Kidney (tissue), 22 donors: ENCODE measurements at places on chromosomes 1 and 21. TPM values are rescaled to one million over a fixed set of nuclear protein-coding genes. Genes with fewer than 3 reads are reported as not detected.

MSH4 gene
- total RNA-seq, result 0.41 TPM

DDAH1 gene
- 73.1 TPM for total RNA-seq

MRPL37 gene
- total RNA-seq, result 47.4 TPM

SLAMF6 gene
- total RNA-seq, result 5.5 TPM

S100B gene
- total RNA-seq, result 6.9 TPM

ADCY10 gene
- total RNA-seq, result 0.22 TPM

DNA sequence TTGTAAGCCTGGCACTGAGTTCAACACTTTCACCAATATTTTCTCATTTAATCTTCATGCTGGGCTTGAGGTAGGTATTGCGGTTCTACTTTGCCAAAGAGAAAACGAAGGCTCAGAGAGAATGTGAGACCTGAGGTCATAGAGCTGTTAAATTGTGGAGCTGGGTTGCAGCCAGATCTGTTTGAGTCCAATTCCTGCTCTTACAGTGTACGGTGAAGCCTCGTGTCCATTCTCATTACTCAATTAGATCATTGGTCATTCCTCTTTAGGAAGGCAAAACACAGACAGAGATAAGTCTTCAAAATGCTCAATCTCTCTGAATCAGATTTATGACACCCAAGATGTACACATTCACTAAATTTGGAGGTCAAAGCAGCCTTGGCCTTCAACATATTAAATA, 559.0 kb upstream of the DAB1 start:
- H3K36me3 ChIP-seq, result no peaks in the 10 kb centered on the region
- DNase-seq, result no peak
- no peak overlapping the region for H3K4me3 ChIP-seq
- no peak overlapping the region for H3K27ac ChIP-seq
- no peaks in the 10 kb centered on the region for H3K27me3 ChIP-seq

DNA sequence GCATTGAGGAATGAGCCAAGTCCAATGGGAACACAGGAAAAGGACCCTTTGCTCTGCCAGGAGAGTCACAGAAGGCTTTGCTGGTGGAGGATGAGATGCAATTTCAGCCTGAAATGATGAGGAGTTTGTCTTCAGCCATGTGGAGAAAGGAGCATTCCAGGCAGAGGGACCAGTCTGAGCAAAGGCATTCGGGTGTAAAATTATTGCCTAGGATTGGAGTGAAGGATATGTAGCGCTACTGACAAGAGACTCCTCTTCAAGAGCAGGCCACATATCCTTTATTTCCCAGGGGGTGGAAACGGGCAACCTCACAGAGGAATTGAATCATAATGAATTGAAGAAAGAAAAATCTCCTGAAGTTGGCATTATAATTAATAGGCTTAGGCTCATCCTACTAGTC, 1.1 kb upstream of the CSF1 start:
- peak overlapping the region; percentile 5 for H3K27ac ChIP-seq
- no peaks in the 10 kb centered on the region for H3K27me3 ChIP-seq
- peaks cover 4% of the 10 kb centered on the region for H3K4me1 ChIP-seq

- no peaks in the 10 kb centered on the region for H3K27me3 ChIP-seq
- no peak overlapping the region for H3K27ac ChIP-seq
- H3K36me3 ChIP-seq, result no peaks in the 10 kb centered on the region
- no peak for DNase-seq
- no peak overlapping the region for H3K4me3 ChIP-seq
- peaks cover 6% of the 10 kb centered on the region for H3K4me1 ChIP-seq
These were observed 116.2 kb downstream of the SLC45A1 start for GRCh38 chr1:8434101-8434500.

- H3K4me3 ChIP-seq, result no peak overlapping the region
- H3K27ac ChIP-seq, result no peak overlapping the region
- no peak for DNase-seq
- H3K4me1 ChIP-seq, result no peaks in the 10 kb centered on the region
- no peaks in the 10 kb centered on the region for H3K27me3 ChIP-seq
- H3K36me3 ChIP-seq, result no peaks in the 10 kb centered on the region
These were observed 1528.6 kb upstream of the TPTE start for GRCh38 chr21:8992731-8993174.

GRCh38 chr1:995665-996633, 3.9 kb downstream of the HES4 start:
- H3K27me3 ChIP-seq, result no peaks in the 10 kb centered on the region
- no peak overlapping the region for H3K4me3 ChIP-seq
- H3K36me3 ChIP-seq, result no peaks in the 10 kb centered on the region
- no peak overlapping the region for H3K27ac ChIP-seq
- no peak for DNase-seq

GRCh38 chr1:98373056-98373455, 288.5 kb upstream of the SNX7 start:
- DNase-seq, result no peak
- H3K4me1 ChIP-seq, result no peaks in the 10 kb centered on the region
- H3K4me3 ChIP-seq, result no peak overlapping the region
- no peaks in the 10 kb centered on the region for H3K27me3 ChIP-seq
- no peak overlapping the region for H3K27ac ChIP-seq
- H3K36me3 ChIP-seq, result no peaks in the 10 kb centered on the region

DNA sequence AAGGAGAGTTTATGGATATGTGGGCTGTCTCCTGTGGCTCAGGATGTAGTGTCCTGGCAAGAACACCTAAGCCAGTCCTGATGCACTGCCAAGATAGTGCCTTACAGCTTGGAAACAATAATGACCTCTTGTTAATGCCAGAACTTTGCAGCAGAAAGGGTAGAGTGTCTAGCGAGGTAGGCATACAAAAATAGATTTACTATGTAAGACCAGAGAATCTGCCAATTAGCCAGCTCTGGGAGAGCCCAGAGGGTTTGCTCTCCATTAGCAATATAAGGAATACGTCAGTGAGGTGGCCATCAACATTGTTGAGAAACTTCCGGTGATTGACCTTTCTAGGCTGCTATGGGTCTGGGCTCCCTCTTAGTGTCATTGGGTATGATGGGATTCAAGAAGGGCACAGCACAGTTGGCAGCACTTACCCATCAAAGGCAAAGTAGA, 178.5 kb upstream of the GALNT2 start:
- no peak overlapping the region for H3K27ac ChIP-seq
- no peak for DNase-seq
- H3K4me1 ChIP-seq, result no peaks in the 10 kb centered on the region
- H3K36me3 ChIP-seq, result no peaks in the 10 kb centered on the region

- no peaks in the 10 kb centered on the region for H3K27me3 ChIP-seq
- H3K36me3 ChIP-seq, result no peaks in the 10 kb centered on the region
- DNase-seq, result no peak
- H3K4me3 ChIP-seq, result no peak overlapping the region
- no peak overlapping the region for H3K27ac ChIP-seq
- no peaks in the 10 kb centered on the region for H3K4me1 ChIP-seq
These were observed 209.9 kb upstream of the CSF3R start for GRCh38 chr1:36692465-36693160.

DNA sequence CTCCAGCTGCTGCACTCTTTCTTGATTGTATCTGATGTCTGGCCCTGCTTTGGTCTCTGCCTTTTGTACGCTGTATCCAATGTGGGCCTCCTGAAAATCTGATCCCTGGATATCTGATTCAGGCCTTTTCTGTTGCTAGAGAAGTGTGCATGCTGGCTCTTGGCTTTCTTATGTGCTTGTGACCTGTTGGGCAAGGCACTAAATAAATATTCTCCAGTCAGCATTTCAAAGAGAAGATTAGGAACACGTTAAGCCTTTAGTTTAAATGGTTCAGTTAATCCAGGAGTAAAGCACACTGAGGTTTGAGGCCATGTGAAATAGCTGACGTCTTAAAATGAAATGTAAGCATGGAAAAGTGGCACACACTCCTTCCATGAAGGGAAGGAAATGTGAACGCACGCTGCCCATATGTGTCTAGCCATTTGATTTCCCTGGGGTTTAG, 9.3 kb upstream of the F3 start:
- H3K4me3 ChIP-seq, result no peak overlapping the region
- no peak for DNase-seq
- no peaks in the 10 kb centered on the region for H3K4me1 ChIP-seq
- H3K27ac ChIP-seq, result no peak overlapping the region
- H3K36me3 ChIP-seq, result no peaks in the 10 kb centered on the region

GRCh38 chr1:203252678-203253077, 23.2 kb upstream of the CHIT1 start:
- H3K27me3 ChIP-seq, result no peaks in the 10 kb centered on the region
- H3K4me1 ChIP-seq, result no peaks in the 10 kb centered on the region
- DNase-seq, result no peak
- H3K27ac ChIP-seq, result no peak overlapping the region
- no peak overlapping the region for H3K4me3 ChIP-seq
- no peaks in the 10 kb centered on the region for H3K36me3 ChIP-seq

GRCh38 chr1:9388335-9389180, 95.9 kb downstream of the SPSB1 start:
- H3K36me3 ChIP-seq, result no peaks in the 10 kb centered on the region
- peaks cover 8% of the 10 kb centered on the region for H3K4me1 ChIP-seq
- H3K4me3 ChIP-seq, result no peak overlapping the region
- H3K27me3 ChIP-seq, result no peaks in the 10 kb centered on the region

DNA sequence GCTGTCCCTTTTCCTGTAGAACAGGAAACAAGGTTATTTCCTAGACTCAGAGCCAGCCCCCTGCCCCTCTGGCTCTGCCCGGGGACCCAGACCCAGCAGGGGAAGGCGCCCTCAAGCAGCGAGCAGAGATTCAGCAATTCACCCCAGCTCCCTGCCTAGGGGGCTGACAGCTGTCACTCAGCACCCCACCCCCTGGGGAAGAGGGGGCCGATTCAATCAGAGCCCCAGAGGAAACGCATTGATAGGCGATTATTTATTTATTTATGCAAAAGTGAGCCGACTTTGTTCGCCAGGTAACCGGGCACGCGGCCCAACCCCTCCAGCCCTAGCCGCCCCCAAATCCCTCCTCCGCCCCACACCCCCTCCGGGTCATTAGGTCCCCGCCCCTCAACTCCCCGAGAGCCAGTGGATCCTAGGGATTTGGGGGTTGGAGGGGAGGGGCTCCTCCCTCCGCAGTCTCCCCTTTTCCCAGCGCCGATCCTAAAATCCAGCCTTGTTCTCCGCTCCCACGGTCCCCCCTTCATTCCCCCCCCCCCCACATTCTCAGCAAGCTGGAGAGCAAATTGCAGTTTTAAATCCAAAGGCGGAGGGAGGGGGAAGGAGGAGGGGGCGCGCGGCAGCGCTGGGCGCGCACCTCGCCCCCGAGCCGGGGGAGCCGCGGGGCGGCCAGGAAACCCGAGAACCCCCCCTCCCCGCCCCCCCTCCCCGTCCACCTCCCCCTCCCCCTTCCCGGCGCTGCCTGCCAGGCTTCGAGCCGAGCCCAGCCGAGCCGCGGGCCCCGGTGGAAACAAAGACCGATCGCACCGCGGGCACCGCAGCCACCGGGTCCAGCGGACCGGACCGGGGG, 1.3 kb downstream of the AHDC1 start:
- DNase-seq, result peak; percentile 83
- H3K27me3 ChIP-seq, result no peaks in the 10 kb centered on the region
- H3K27ac ChIP-seq, result peak overlapping the region; percentile 95
- peak overlapping the region; percentile 95 for H3K4me3 ChIP-seq
- H3K4me1 ChIP-seq, result peaks cover 22% of the 10 kb centered on the region

DNA sequence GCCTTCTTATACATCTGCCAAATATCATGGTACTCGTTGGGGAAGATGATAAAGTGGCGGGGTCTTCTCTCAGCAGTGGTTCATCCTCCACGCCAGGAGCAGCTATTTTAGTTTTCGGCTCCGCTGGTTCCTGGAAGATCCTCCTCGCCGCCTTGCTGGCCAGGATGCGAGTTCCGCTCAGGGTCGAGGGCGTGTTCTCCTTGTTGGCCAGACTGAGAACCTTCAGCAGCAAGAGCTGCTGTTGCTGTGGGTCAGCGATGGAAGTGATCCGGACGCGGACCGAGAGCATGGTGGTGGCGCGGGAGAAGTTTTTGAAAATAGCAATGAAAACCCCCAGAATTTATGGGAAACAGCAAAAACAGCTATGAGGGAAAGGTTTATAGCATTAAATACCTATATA, 11.4 kb upstream of the CFAP126 start:
- H3K4me1 ChIP-seq, result no peaks in the 10 kb centered on the region
- no peak overlapping the region for H3K27ac ChIP-seq
- H3K27me3 ChIP-seq, result no peaks in the 10 kb centered on the region

DNA sequence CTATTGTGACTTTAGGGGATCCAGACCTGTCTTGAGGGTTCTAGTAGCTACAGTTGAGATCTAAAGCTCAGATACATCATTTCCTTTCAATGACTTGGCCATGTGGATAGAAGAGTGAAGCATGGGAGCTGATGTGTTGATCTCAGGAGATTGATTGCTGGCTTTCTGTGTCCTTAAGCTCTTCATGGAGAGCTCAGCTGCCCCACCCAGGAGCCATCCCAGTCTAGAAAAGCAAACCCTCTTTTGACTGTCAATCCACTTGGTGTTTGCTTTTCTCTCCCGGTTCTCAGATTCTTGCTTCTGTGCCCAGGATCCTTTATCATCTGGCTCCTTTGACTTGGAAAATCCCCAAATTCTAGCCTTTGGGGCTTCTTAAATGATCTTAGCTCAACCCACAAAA, 87.2 kb downstream of the ATP1A1 start:
- H3K4me3 ChIP-seq, result no peak overlapping the region
- no peaks in the 10 kb centered on the region for H3K27me3 ChIP-seq
- no peaks in the 10 kb centered on the region for H3K36me3 ChIP-seq
- H3K4me1 ChIP-seq, result no peaks in the 10 kb centered on the region
- H3K27ac ChIP-seq, result no peak overlapping the region

DNA sequence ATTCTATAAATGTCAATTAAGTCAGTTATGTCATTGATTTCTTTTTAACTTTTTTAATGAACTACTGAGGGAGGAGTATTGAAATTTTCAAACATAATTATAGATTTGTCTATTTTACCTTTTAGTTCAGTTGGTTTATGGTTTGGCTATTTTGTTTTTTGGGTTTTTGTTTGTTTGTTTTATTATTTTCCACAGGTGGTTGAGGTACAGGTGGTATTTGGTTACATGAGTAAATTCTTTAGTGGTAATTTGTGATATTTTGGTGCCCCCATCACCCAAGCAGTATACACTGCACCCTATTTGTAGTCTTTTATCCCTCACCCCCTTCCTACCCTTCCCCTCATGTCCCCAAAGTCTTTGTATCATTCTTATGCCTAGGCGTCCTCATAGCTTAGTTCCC, 9.5 kb downstream of the TDRD5 start:
- no peak for DNase-seq
- H3K27me3 ChIP-seq, result no peaks in the 10 kb centered on the region
- H3K27ac ChIP-seq, result no peak overlapping the region
- no peak overlapping the region for H3K4me3 ChIP-seq

DNA sequence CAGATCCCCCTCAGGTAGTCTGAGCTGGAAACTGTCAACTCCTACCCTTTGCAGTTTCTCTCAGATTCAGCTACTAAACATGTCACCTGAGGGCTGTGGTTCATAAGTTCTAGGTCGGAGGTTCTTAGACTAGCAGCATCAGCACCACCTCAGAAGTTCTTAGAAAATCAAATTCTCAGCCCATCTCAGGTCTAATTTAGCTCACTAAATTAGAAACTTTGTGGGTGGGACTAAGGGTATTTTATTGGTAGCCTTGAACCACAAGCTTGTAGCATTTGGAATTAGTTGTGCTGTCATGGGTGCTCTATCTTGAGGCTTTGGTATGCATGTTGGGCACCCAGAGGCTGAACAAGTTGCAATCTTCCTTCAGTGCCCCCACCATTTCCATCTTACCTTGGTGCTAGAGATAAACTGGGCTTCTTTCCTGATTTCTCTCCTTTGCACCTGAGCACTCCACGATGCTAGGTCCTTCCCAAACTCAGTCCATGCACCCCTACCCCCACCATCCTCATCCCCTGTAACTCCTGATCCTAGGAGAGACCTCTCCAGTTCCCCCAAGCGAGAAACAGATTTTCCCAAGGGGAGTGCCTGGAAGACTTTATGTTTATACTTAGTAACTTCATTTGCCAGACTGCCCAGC, 54.2 kb downstream of the S1PR1 start:
- no peaks in the 10 kb centered on the region for H3K36me3 ChIP-seq
- no peaks in the 10 kb centered on the region for H3K27me3 ChIP-seq
- DNase-seq, result no peak
- no peaks in the 10 kb centered on the region for H3K4me1 ChIP-seq
